ENCODE measurements at places on chromosomes 16 and 17.

DNA sequence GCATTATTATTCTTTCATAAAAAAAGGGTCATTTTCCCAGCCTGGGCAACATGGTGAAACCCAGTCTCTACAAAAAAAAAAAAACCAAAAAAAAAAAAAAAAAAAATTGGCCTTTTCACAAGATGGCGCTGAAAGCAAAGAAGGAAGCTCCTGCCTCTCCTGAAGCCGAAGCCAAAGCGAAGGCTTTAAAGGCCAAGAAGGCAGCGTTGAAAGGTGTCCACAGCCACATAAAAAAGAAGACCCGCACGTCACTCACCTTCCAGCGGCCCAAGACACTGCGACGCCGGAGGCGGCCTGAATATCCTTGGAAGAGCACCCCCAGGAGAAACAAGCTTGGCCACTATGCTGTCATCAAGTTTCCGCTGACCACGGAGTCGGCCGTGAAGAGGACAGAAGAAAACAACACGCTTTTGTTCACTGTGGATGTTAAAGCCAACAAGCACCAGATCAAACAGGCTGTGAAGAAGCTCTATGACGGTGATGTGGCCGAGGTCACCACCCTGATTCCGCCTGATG, 4.9 kb upstream of the PGAP6 start:
- no peak for DNase-seq

DNA sequence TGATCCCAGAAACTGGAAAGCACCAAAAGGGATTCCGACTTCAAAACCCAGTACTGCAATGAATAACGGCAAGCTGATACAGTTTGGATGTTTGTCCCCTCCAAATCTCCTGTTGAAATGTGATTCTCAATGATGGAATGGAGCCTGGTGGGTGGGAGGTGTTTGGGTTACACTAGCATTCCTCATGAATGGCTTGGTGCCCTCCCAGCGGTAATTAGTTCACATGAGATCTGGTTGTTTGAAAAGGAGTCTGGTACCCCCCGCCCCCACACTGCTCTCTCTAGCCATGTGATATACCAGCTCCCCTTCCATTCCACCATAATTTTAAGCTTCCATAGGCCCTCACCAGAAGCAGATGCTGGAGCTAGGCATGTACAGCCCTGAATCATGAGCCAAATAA, 40.1 kb downstream of the RANBP10 start:
- DNase-seq, result no peak

DNA sequence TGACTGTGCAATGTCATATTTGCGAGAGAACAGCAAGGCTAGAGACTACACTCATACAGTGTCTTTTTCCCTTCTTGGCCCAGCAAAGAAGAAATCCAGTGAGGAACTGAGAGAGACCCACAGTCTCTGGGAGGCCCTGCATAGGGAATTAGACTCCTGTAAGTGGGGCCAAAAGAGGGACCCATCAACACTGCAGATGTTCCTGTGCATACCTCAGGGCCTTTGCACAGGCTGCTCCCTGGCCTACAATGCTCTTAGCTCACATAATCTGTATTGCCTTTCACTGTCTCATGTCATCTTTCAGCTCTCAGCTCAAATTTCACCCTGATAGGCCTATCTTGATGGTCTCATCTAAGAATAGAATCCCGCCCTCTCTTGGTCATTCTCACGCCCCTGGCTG, 9.2 kb downstream of the SYCE1L start:
- DNase-seq, result no peak

DNA sequence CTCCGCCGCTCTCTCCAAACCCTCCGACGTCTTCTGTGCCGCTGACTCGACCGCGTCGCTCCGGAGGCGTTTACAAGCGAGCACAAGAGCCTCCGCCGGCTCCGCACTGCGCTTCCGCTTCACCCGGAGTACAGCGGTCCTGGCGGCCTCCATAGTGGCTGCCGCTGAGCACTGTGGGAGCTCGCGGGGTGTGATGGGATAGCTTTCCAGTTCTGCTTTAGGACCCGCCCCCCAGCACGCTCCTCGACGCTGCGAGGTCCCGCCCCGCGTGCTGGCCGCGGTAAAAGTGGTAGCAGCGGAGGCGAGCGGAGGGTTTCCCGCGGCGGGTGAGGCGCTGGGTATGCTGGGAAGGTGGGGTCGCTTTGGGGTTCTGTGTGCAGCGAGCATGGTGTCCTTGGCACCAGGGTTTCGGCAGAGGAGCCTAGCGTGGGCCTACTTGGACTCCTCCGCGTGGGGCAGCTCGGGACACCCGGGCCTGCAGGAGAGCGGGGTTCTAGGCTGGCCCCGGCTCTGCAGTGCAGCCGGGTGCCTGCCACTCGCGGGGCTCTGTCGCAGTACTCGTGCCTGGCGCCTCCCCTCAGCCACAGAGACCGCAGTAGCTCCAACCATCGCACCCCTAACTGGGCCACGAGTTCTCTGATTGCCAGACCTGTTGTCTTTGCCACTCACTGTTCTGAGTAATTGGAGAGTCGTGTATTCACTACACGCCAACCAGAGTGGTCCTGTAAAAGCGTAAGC, at the start of the genes PRMT7 and SLC7A6OS:
Gene PRMT7 (plus strand): TSS at position 246 of the 738 bp plus-strand sequence. CDS start 4,961 bp downstream, outside the sequence.
Gene SLC7A6OS (minus strand): TSS at position 173 of the 738 bp plus-strand sequence. CDS start 20 bp downstream, at position 153.
- DNase-seq, result peak; percentile 80

DNA sequence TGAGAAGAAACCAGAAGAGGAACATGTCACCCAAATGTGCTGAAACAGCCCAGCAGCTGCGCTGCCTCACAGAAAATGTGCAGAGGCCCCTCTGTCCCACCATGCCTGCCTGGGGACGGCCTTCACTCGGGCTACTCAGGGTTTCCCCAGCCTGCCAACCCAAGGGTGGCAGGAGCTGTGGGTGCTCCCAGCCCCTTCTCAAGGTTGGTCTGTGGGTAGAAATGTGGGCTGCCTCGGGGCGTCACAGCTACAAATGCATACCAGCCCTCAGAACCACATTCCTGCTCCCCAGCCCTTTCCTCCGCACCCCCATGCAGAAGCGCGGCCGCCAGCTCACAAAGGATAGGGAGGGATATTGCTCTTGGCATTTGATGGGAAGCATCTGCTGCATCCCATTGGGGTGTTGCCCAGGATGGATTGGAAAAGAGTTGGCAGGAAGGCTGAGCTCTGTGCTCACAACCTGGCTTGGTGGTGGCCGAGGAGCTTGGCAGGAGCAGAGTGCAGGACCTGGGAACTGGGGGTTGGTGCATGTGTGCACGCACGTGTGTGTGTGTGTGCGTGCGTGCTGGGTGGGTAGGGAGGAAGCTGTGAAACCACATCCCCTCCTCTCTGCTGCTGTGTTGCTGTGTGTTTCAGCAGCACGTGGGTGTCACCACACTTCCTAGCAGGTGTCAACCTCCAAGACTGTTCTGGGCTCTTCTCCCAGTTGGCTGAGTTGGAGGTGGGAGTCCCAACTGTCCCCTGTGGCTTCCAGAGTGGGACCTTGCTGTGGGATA, 304.4 kb downstream of the SEC14L1 start:
- peak; percentile 88 for DNase-seq

GRCh38 chr16:58510776-58511628, 4.3 kb upstream of the SETD6 start:
- DNase-seq, result no peak

- peak; percentile 41 for DNase-seq
These were observed 28.0 kb downstream of the MRM1 start for GRCh38 chr17:36629252-36629847.

GRCh38 chr16:14236401-14236800, 165.3 kb downstream of the MRTFB start:
- DNase-seq, result no peak

DNA sequence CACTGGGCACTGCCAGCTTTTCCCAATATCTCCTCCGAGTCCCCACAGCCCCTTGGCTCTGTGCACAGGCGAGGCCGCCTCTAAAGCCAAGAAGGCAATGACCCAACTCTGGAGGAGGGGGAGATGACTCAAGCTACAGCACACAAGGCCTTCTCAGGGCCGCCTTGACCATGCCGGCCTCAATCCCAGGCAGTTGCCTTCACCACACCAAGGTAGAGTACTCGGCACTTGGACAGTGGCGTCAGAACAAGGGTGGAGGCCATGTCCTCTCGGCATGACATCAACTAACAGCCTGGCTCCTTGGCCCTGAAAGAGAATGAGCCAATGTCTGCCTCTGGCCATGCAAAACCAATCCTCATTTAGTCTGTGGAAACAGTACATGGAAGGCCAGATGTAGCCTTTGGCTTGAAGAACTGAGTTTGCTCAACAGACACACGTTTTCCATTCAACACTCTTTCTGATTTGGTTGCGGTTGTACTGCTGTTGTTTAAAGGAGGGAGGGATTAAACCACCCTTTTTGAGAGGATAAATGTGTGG, 139.6 kb downstream of the XYLT1 start:
- no peak for DNase-seq

GRCh38 chr16:84088695-84089395, 27.9 kb downstream of the MBTPS1 start:
- DNase-seq, result no peak

GRCh38 chr17:64024215-64024654, 3.8 kb upstream of the ICAM2 start:
- no peak for DNase-seq

DNA sequence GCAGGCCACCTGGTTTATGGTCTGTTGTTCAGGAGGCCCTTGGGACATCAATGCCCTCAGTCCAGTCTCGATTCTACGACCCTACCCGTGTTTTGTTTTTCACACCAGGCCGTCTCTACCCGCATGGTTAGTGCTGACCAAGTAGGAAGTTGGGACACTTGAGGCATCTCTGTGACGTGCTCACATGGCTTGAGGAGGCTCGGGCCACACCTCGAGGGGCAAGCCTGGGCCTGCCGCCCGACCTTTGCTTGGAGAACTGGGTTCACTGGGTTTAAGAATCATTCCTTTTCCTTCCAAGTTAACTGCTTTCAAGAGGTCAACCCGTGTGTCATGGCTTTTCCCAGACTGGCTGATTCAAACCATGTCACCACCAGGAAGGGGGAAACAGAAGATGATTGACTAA, 86.8 kb downstream of the CMIP start:
- DNase-seq, result no peak

GRCh38 chr17:82358465-82359350, at the start of gene TEX19:
TEX19 (plus strand) TSS chr17:82359247; CDS start chr17:82362151, 2,904 bp downstream.
- DNase-seq, result peak; percentile 65

- no peak for DNase-seq
These were observed 12.2 kb downstream of the GAN start for GRCh38 chr16:81327011-81327410.

DNA sequence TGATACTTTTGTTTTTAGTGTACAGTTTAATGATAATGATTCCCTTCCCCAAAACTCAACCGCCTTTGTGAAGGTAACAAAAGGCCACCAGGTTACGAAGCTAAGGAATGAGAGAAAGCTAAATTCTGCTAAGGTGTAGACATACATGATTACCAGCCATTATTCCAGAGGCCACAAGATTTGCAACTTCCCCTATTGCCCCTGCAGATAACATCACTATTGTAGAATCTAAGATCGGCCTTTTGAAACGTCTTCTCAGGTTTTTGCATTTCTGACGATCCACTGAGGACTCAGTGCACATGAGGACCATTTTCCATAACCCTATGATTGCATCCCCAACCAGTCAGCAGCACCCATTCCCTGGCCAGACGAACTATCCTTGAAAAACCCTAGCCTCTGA, 33.9 kb upstream of the SNN start:
- DNase-seq, result no peak

DNA sequence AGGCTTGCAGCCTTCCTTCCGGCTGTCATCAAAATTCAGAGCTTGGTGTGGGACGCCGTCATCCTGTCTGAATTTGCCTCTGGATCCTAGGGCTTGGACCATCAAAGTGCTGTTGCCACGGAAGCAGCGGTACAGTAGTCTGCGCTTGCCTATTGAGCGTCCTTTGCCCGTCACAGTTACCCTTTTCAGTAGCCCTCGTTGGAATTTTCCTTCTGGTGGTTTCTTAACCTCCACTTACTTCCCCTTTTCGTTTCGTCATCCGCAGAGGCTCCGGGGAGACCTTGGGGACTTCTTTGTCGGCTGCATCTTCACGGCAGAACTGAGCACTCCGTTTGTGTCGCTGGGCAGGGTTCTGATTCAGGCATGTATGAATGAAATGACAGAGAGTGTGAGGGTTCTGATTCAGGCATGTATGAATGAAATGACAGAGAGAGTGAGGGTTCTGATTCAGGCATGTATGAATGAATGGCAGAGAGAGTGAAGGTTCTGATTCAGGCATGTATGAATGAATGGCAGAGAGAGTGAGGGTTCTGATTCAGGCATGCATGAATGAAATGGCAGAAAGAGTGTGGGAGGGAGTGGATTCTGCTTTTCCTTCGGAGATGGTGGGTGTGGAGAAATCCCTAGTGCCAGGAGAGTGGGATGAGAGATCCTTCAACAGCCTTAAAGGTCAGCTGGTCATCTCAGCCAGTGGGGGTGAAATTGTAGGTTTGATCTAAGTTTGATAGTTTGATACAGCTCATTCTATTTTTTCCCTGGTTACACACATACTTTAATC, 8.0 kb downstream of the TLCD3A start:
- no peak for DNase-seq

DNA sequence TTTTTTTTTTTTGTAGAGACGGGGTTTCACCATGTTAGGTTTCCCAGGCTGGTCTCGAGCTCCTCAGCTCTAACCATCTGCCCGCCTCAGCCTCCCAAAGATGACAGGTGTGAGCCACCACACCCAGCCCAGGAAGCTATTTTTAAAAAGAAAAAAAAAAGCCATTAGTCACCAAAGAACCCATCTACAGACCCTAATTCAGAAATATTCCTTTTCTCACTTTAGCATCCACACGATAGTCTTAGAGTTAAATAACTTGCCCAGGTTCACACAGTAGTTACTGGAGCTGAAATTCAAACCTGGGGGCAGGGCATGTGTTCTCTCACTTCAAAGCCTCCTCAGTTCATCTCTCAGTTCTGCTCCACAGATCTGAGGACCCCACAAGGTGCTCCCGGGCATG, 70.3 kb upstream of the NOL11 start:
- DNase-seq, result peak; percentile 63

GRCh38 chr17:39848600-39848999, 15.5 kb downstream of the IKZF3 start:
- no peak for DNase-seq

DNA sequence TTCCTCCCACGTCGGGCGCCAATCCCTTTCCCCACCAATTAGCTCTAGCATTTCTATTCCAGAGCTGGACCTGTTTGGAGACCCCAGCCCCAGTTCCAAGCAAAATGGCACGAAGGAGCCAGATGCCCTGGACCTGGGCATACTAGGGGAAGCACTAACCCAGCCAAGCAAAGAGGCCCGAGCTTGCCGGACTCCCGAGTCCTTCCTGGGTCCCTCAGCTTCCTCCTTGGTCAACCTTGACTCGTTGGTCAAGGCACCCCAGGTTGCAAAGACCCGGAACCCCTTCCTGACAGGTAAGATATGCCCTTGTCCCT, 5.6 kb upstream of the SPATA20 start:
- no peak for DNase-seq

GRCh38 chr17:76385892-76386786, 1.7 kb downstream of the SPHK1 start:
- no peak for DNase-seq

Data from NK-92 treated with Interleukin-12 subunit alpha and Interleukin-12 subunit beta, amount 100 ng/mL, for 24 hours (cell line).